ENCODE measurements at places on chromosomes 7 and 10. TPM values are rescaled to one million over a fixed set of nuclear protein-coding genes. Genes with fewer than 3 reads are reported as not detected.
A peak's percentile ranks its signal among the peaks of the same experiment; 100 is the strongest.

DNA sequence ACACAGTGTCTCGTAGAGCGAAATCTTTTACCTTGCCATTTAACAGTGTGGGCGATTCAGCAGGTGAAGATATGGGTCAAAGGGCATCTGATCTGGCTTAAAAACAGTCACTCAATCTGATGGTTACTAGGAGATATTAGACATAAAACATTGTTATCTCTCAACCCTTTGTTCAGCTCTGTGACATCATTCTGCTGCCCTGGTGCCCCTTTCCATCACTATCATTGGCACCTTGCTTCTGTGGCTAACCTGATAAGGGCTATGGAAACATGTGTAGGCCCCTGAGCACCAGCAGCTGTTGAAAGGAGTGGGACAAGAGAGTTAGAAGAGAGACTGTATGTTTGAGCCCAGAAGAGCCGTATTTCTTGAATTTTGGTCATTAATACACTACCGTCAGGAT is 650.3 kb downstream of the PHTF2 start:
- DNase-seq, result no peak

DNA sequence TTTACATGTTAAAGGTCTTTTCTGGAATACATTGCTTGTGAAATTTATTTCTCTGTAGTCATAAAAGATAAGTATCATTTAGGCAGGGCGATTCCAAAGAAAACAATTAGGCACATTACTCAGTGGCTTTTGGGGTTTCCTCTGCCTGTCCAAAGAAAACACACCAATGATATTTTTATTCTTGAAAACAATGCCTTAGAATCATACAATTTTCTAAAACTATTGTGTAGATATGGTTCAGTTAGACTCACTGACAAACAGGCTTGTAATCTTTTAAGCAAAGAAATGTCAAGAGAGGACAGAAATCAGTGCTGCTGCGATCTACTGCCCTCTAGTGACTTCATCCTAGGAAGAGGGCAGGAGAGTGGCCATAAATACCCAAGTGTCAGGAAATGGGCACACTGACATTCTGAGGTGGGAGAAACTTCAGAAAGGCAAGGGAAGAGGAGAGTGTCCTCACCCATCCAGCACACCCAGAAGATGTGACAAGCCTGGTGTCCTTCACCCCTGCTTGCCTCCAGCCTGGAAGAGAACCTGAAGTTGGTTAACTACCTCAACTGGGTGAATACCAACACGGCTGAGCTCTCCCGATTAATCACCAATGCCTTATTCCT is 120.5 kb downstream of the GALNT11 start:
- DNase-seq, result no peak

DNA sequence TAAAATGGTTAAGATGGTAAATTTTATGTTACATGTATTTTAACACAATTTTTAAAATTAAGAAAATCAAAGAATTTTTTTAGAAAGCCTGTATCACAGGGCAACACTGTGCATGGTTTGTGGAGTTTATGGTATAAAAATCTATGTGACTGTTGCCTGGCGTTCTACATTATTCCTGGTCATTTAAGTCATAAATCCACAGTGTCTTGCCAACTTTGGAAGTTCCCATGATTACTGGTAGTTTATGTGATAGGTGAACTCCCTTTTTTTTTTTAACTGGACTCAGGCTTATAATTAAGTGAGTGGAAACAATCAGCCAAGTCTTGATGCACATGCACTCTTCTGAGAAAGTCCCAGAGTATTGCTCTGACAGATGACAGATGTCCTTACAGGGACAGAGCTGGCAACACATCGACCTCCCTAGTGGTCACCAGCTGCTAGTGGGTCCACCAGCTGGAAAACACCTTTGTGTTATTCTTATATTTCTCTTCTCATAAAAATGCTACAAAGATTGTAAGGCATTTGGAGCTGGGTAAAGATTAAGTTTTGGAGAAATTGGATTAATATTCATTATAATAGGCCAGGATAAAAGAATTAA is 8.8 kb upstream of the STN1 start:
- DNase-seq, result no peak

DNA sequence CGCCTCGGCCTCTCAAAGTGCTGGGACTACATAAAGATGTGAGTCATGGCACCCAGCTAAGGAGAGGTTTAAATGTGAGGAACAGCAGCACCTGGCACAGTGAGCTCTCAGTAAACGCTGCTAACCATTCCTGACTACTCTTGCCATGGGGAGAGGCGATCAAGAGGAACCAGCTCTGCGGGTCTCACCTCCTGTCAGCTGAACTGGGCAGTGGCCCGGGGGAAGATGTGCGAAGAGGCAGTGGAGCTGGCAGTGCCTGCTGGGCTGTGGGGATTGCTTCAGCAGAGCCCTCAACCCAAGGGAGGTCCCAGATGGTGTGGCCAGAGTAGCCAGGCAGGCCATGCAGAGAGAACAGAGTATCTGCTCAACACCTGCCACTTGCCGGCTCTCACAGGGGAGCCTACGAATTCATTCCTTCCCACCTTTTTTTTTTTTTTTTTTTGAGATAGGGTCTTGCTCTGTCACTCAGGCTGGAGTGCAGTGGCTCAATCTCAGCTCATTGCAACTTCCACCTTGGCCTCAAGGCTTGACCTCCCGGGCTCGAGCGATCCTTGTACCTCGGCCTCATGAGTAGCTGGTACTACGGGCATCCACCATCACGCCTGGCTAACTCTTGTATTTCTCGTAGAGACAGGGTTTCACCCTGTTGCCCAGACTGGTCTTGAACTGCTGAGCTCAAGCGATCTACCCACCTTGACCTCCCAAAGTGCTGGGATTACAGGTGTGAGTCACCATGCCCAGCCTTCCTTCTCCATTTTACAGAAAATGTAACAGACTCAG is 6.8 kb downstream of the POLM start:
- no peak for DNase-seq

GRCh38 chr7:81361769-81362312 is 408.0 kb downstream of the HGF start:
- no peak for DNase-seq

GRCh38 chr7:144670218-144670617 is 165.6 kb downstream of the TPK1 start:
- DNase-seq, result peak; percentile 78

- DNase-seq, result no peak
Observed at GRCh38 chr10:26219676-26220075, 3.1 kb downstream of the GAD2 start.

DNA sequence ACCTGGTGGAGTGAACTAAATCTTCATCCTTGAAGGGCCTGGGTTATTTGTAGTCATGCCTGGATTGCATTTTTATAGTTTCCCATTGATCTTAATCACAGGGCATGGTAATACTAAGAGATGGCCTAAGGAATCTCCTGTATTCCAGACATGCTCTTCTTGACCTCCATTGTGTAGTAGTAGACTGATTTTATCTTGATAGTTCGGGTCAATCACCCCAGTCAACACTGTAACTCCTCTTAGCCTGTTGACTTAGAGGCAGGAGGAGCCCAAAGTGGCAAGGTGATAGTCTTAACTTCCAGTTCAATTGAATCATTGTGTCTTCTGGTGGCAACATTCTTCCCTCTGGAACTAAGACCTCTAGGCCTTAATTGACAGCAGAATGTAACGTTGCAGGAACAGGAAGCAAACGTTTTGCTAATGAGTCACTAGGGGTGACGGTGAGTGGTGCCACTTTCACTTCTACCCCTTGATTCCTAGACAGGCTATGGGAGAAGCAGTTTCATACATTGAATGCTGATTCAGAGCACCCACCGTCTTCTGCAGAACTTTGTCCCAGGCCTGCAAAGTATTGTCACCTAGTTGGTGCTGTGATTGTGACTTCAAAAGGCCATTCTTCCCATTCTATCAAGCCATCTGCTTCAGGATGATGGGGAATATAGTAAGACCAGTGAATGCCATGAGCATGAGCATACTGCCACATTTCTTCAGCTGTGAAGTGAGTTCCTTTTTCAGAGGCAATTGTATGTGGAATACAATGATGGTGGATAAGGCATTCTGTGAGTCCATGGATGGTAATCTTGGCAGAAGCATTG is 24.0 kb upstream of the PAPSS2 start:
- no peak for DNase-seq

- DNase-seq, result no peak
Observed at GRCh38 chr10:103491729-103492364, 1.7 kb upstream of the NEURL1 start.

DNA sequence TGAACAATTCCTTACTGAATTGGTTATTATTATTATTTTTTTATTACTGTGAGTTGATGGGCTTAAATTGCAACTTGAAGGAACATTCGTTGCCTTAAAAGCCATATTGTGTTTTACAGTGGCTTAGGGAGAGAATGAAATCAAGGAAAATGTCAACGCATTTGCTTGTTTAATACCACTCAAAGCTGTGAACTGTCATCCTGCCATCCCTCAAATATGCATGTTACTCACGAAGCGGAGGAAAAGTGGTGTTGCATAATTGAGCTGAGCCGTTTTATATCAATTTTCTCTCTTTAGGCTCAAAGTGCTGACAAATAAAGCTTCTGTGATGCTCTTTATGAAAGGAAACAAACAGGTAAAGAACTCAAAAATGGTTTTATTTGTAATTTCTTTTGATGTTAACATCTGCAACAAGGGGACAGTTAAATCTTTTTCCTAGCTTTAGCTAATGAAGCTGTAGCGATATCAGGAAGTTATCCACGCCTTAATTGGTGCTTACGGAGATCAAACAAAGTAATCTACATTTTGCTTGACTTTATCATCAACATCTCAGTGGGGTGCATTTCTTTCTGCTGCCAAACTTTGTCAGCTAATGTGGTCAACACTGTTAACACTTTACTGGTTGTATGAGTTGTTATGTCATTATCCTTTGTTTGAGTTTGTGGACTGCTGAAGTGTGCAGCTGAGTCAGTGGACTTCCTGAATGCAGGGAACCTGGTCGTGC is 33.1 kb downstream of the GLRX3 start:
- no peak for DNase-seq

GRCh38 chr10:78071857-78072179 is 38.2 kb downstream of the RPS24 start:
- DNase-seq, result no peak

DNA sequence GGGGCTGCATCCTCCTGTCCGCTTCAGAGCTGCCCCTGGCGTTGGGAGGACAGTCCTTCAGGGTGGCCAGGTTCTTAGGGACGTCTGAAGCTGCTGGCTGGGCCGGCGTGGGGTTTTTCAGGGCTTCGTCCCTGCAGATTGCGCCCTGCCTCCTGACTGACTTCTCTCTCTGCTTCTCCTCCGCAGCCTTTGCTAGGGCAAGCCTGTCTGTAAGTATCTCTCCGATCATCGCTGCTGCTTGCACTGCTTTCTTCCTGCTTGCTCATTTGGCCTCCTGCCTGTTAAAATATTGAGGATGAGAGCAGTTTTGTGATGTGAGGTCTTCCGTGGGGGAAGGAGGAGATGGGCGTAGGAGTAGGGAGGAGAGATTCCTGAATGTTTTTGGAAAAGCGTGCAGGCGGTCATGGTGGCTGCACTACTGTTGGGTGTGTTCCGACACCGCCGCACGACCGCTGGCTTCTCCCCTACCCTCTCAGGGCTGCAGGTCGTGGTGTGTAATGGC is 25.3 kb downstream of the PFKFB3 start:
- no peak for DNase-seq

DNA sequence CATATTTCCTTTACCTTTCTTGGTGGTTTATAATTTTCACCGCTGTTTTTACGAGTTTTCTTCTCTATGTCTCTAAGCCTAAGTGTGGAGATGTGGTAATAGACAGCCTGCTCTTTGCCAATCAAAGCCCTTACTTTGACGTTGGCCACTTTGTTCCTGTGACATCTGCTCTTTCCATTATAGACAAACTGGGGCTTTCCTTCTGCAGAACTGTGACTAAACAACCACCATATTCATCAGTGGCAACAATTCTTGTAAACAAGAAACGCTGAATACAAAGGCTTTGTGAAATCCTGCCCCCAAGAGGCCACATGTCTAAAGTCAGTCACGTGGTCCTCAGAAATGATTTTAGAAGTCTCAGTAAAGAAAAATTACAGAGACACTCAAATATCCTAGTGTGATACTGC is 59.6 kb upstream of the CAPZA2 start:
- DNase-seq, result peak; percentile 85

VIPR2 gene
- total RNA-seq, result 0.58 TPM

DEPP1 gene
- total RNA-seq, result 149 TPM

MTG1 gene
- total RNA-seq, result 36.4 TPM
